ENCODE measurements at places on chromosomes 12 and 14.

DNA sequence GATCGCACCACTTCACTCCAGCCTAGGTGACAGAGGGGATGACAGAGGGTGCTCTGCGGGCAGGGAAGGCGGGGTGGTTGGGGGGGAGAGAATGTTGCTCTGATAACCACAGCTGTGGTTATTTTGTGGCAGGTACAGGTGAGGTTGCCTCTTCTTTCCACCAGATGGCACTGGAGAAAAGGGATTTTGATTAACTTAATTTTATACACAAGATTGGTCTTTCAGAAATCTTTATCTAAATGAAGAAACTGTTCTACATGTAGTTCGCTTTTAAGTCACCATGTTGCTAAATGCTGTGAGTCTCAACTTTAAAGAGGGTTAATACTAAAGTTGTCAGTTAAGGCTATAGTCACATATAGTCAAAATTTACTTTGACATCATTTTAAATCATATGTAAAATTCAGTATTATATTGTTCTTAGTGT is 25.7 kb downstream of the FGF23 start:
- no peak for DNase-seq

DNA sequence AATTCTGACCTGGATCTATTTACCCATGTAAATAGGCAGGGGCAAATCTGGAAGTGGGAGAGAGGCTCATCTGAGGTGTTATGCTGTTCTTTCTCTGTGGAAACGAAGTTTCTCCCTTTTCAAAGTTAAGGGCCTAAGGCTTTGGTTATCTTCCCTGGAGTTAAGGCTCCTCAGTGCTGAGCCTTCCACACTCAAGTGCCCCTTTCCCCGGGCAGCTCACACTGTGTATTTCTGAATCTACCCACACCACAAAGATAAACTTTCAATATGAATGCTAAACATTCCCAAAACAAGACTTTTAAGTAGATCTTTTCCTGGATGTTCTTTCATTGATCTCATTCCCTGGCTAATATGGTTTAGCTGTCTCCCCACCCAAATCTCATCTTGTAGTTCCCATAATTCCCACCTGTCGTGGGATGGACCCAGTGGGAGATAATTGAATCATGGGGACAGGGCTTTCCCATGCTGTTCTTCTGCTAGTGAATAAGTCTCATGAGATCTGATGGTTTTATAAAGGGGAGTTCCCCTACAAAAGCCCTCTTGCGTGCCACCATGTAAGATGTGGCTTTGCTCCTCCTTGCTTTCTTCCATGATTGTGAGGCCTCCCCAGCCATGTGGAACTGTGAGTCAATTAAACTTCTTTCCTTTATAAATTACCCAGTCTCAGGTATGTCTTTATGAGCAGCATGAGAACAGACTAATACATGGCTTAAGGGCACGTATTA is 251.1 kb downstream of the NAV3 start:
- no peak for DNase-seq

DNA sequence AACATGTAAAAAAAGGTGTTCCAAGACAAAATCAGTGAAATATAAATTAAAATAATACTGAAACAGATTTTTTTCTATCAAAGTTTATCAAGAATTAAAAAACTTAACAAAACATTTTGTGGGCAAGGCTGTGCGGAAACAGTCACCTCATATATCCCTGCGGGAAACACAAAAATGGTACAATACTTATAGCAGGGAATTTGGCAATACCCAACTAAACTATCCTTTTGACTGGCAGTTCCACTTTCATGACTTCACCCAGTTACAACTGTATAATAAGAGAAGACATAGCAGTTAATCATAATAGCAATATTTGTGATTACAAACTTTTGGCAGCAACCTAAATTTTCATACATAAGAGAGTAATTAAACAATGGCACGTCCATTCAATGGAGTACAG is 121.5 kb upstream of the EGLN3 start:
- DNase-seq, result no peak

DNA sequence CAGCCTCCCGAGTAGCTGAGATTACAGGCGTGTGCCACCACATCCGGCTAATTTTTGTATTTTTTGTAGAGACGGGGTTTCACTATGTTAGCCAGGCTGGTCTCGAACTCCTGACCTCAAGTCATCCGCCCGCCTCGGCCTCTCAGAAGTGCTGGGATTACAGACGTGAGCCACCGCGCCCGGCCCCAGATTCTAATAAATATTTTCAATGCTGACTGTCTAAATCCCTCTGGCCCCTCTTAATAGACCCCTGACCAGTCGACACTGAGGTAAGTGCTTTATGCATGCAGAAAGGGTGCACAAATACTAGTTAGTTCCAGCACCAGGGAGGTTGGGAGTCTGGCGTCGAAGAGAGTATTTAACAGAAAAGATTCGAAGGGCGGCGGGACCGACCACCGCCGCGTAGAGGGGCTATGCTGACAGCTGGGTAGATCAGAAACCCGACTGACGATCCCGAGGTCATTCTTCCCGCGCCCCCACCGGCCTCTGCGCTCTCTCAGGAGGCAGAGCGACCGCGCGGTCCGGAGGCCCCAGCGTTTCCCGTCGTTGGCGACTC is 1.1 kb upstream of the SPATS2 start:
- DNase-seq, result no peak

GRCh38 chr12:71268598-71269280 is 110.9 kb upstream of the TSPAN8 start:
- no peak for DNase-seq

DNA sequence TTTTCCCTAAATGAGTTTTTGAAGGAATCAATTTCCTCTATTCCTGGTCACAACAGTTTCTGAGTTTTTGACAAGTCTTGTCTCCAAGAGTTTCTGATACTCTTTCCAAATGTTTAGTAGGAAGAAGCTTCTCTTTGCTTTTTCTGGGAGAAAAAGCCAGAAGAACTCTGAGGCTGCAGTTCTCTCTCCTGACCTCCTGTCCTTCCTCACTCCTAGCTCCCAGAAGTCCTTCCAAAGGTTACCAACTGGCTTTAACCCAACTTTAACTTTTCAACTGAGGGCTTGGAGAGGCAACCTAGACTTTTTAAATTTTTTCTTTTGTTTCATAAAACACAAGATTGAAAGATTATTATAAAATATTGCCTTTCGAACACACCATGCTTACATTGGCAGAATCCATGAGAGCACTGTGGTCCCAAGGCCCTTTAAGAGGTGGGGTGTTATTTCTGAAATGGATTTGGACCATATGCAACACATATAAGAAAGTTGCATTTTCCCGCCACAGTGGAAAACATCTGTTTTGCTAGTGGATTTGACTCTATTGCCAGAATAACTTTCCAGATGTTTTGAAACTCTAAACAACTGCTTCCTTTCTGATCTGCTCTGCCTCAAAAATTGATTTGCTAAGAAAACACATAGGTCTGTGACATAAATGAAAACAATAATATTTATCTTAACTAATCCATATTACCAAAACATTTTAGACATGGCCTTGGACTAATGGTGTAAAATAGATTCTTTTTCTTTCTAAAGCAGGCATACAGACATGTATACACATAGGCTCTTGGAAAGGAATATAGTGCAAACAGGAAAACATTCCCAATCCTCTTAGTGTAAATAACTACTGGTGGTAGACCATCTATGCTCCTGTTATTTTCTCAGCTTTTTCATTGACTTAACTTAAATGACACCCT is 22.3 kb upstream of the EPS8 start:
- DNase-seq, result no peak

- DNase-seq, result no peak
Observed at GRCh38 chr12:97321621-97322020, 141.0 kb upstream of the RMST start.

DNA sequence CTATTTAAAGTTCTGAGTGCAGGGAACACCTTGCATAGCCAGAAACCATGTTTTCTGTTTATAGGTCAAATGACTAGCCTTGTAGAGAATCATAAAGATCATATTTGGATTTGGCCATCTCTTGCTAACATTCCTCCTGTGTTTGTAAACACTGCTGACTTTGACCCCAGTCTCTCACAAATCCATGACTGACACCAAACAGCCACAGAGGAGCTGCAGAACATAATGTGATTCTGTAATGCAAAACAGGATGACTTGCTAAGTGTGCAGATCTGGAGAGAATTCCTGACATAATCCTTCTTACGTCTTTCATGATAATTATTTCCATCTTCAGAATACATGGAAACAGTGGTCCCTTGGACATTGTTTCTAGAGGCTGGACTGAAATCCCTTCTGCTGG is 211.8 kb downstream of the BMP4 start:
- no peak for DNase-seq

DNA sequence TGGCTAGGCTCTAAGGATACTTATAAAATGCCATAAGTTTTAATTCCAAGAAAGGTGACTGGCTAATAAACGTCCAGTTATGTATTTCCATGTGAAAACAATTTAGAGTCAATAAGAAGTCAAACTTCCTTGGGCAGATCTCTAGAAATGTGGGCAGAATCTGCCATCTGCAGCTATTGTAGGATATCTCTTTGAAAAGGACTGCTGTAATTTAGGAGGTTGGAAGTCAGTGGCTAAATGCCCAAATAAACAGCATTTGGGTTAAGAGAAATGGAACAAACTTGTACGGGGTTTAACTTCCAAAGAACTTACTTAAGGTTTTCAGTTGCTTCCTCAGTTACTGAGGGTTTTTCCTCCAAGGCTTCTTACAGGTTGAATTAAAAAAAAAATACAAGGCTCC is 121.6 kb downstream of the FIGNL2 start:
- DNase-seq, result no peak

DNA sequence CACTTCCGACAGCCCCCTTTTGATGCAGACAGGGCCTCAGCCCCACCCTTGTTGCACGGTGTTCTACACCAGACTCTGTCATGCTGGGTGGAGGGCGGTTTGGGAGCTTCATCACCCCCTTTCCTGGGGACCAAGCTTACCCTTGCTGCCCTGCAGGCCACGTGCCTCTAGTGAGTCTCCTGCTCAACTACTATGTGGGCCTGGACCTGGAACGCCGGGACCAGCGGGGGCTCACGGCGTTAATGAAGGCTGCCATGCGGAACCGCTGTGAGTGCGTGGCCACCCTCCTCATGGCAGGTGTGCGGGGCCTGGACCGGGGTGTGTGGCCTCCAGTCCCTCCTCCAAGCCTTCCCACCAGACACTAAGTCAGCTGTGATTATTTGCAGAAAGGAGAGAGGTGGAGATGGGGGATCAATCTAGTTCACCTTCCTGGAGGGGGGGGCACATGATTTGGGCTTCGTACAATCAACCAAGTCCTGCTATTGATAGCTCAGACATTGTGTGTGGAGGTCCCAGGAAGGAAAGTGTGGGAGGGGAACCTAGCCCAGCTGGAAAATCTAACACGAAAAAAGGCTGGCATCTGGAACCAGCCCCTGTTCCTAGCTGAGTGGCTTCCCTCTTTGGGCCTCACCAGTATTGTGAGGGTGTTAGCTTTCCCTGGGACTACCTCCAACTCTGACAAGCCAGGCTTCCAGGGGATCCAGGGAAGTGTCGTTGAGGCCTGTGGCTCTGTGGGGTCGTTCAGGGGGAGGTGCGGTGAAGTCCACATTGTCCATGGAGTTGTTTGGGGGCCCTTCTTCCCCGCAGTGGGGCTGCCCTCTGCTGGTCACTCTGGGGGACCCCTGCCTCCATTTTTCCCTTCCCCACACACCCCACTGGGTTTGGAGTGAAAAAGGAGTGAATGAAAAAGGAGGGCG is 1.6 kb downstream of the ANKRD33 start:
- DNase-seq, result no peak

DNA sequence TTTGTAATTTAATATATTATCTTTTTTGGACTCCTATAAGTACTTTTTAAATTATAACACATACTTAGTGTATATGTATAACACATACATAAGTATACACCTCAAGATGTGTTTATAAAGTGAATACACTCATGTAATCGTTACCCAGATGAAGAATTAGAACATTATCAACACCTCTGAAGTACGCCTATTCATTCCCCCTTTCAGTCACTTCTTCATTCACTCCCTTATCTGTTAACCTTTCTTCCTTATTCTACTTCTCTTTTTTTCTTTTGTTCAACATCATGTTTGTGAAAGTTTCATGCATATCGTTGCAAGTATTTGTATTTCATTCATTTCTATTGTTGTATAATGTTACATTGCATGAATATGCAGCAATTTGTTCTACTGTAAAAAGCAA is 98.5 kb downstream of the ARID2 start:
- no peak for DNase-seq

DNA sequence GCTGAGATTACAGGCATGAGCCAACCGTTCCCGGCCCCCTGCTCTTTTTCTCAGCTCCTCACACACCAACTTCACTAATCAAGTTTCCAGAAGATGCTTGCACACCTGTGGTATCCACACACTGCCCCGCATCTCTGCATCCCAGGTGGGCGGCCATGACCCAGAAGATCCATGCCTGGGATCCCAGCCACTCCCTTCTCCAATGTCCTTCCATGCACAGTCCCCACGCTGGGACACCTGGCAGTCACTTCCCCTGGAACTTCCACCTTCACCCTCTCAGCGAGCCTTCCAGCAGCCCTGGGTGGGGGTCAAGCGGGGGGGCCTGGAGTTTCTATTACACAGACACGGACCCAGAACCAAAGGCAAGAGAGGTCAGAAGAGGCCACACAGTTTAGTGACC is 107.8 kb downstream of the CALM1 start:
- no peak for DNase-seq

GRCh38 chr14:58712357-58712756 is 74.6 kb downstream of the DACT1 start:
- no peak for DNase-seq

DNA sequence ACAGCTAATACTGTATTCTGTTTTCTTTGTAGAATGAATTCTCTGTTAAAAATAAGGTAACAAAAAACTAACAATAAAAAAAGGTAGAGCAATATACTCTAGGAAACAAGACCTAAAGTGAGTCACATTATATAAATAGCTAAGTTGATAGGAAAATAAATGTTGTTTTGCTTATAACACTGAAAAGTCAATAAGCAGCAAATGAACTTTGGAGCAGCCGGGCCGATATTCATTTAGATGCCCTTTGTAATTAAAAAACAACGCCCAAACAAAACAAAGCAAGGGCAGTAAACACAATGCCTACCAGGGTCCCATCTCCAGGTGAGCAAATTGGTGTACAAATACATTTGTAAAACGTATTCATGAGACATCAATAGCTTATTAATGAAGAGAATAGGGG is 227.6 kb upstream of the FOXN3 start:
- DNase-seq, result no peak

GRCh38 chr14:79333198-79333546 is 878.1 kb downstream of the DIO2 start:
- no peak for DNase-seq

GRCh38 chr12:94287245-94287628 is 138.9 kb downstream of the PLXNC1 start:
- no peak for DNase-seq

- no peak for DNase-seq
Observed at GRCh38 chr14:33081259-33081658, 142.6 kb downstream of the NPAS3 start.

GRCh38 chr12:79151956-79152355 is 287.4 kb downstream of the SYT1 start:
- no peak for DNase-seq

GRCh38 chr14:69152181-69152901 is 578 bp downstream of the DCAF5 start:
- DNase-seq, result no peak

GRCh38 chr12:124152731-124153130 is 142.2 kb upstream of the RFLNA start:
- DNase-seq, result no peak

Measured in activated CD4-positive, alpha-beta T cell treated with anti-CD3 and anti-CD28 coated beads, Interleukin-2, amount 50 U/mL, for 24 hours (primary cell).